ENCODE measurements at places on chromosomes 3 and 15.

- DNase-seq: no peak
Measured at GRCh38 chr3:58622892-58623291, 43.7 kb downstream of the FAM3D start.

DNA sequence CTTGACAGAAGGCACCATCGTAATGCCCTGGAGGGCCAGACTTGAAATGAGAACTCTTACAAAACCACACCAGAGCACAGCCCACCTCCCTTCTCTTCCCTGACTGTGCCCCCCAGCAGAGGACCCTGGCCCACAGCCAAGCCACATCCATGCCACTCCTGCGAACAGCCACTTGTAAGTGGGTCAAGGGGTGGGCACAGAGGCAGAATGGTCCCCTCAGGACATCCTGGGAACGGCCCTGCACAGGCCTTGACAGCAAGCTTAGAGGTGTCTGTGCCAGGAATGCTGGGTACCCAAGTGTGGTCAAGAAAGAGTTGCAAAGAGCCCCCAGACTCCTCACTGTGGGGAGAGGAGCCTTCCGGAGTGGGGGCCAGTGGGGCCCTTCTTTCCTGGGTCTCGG lies 33.3 kb downstream of the HCN4 start:
- DNase-seq: no peak

DNA sequence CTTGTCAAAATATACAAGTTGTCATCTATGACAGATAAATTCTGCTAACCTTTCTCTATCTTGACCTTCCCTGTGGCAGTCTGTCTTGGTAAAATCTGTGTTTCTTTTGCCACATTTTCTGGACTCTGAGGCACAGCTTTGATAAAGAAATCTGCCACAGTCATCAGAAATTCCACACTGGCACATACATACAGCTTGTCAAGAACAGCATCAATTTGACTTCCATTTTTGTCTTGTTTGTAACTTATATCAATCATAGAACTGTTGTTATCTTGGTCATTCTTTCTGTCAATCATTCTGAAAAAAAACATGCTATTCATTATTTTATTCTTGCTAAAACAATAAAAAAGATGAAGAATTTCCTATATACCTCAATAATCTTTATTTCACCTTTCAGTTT lies 130.8 kb downstream of the VPS13C start:
- DNase-seq: no peak

- DNase-seq: no peak
Measured at GRCh38 chr15:89749054-89749453, 2.0 kb downstream of the MESP1 start.

DNA sequence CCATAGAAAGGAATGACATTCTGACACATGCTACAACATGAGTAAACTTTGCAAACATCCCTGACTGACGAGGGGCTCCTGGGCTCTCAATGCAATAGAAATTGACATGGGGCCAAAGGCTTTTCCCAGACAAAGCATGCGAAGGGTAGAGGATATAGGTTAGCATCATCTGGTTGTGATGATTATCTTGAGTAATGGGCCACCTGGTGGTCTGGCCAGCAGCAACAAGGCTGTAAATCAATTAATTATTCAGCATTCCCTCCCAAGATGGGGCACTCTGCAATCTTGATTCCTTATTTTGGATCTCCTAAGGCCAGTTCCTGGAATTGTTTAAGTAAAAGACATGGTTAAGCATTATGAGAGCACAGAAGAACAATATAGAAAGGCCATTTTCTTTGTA lies 99.2 kb downstream of the AGBL1 start:
- no peak for DNase-seq

DNA sequence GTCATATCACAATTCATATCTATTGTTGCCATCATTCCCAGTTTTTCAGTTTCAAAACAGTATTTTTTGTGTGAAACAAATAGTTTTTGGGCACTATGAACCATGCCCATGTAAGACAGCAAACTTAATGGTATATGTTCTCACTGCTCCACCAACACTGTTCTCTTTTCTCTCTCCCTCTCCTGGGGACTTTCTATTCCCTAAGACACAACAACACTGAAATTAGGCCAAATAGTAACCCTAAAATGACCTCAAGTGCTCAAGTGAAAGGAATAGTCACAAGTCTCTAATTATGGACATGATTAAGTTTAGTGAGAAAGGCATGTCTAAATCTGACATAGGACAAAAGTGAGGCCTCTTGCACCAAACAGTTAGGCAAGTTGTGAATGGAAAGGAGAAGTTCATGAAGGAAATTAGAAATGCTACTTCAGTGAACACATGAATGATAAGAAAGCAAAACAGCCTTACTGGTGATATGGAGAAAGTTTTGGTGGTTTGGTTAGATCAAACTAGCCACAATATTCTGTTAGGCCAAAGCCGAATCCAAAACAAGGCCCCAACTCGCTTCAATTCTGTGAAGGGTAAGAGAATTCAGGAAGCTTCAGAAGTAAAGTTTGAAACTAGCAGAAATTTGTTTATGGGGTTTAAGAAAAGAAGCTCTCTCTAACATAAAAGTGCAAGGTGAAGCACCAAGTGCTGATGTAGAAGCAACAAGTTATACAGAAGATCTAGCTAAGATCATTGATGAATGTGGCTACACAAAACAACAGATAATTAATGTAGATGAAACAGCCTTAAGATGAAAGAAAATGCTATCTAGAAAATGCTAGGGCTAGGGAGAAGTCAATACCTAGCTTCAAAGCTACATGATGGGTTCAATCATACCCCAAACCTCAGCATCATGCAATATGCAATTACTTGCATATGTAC lies 104.2 kb downstream of the CBLB start:
- no peak for DNase-seq

DNA sequence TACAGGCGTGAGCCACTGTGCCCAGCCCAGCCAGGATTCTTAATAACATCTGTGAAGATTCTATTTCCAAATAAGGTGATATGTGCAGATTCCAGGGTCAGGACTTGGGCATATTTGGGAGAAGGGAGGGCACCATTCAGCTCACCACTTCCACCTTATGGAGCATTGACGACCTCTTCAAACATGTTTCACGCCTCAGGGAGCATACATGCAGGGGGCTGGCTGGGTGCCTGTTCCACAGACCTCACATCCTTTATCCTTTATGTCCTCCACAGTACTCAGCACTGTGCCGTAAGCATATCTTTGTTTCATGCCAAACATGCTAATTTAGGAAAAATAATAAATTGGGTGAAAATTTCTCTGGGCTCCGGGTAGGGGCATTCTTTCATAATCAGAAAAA lies 229.0 kb downstream of the THSD4 start:
- DNase-seq: no peak

DNA sequence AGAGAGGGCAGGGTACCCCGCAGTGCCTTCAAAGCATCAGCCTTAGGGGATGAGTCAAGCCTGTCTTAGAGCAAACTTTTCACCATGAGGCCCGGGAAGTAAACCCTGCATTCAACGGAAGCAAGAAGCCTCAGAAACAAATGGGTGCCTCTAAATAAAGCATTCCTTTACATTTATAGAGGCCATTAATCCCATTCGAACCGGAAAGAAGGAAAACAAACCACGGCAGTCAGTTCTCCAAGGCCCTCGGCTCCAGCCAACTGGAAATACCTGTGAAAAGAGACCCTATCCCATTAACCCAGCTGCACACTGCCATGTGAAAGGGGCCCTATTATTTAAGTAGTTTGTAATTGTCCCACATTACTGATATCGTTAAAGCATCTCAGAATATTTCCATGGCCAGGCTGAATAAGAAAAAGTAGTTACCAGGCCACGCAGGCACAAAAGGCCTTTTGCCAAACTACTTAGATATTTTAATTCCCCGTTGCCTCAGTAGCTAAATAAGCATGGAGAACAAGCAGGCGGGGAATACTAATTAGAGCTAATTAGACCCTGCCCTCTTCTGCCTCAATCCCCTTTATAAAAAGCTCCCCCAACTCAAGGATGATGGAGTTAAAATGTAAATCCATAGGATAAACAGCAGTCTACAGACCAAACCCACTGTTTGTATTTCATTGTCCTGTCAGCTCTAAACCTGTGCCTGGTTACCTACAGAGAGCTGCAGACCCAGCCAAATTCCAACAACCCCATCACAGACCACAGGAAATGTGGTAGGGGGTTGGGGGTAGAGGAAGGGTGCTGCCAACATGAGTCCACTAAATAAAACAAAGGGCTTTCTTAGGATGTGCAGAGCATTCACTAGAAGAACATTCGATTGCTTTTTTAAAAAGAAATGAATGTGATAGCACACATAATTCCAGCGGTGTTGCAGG lies 4.1 kb downstream of the ITGB5 start:
- DNase-seq: no peak

DNA sequence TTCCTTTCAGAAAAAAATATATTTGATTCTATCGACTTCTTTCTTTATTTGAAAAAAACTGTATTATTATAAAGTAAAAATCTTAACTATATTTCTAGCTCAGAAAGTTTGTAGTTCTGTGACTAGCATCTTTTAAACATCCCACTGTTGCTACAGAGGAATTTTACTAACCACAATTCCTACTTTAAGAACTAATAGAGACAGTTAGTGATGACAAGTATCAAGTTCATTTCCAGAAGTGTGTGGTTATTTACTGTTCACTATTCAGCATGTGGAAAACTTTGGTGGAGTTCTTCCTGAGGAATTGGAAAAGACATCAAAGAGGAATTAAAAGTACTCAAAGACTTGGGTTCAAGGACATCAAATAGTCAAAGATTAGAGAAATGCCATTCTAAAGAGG lies 524.1 kb upstream of the CBLB start:
- DNase-seq: no peak

- DNase-seq: no peak
Measured at GRCh38 chr3:56806407-56806806, 4.7 kb upstream of the ARHGEF3 start.

DNA sequence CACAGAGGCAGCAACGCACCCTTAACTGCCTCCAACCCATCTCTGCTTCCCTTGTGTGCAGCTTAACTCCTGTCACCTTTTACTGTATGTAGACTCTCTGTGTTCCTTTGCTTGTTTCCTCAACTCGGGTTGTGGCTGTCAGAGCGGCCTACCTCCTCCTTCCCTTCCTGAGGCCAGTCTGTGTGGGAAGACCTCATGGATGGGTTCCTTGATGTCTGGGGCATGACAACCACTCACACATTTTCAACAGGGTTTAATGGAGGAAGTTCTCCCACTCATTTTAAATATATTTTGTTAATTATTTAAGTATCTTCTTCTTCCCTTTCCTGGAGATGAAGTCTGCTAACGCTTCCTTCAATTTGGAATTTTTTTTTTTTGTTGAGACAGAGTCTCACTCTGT lies 1.8 kb upstream of the CSPG5 start:
- DNase-seq: no peak

GRCh38 chr15:80787316-80787715 lies 8.1 kb downstream of the CEMIP start:
- no peak for DNase-seq

DNA sequence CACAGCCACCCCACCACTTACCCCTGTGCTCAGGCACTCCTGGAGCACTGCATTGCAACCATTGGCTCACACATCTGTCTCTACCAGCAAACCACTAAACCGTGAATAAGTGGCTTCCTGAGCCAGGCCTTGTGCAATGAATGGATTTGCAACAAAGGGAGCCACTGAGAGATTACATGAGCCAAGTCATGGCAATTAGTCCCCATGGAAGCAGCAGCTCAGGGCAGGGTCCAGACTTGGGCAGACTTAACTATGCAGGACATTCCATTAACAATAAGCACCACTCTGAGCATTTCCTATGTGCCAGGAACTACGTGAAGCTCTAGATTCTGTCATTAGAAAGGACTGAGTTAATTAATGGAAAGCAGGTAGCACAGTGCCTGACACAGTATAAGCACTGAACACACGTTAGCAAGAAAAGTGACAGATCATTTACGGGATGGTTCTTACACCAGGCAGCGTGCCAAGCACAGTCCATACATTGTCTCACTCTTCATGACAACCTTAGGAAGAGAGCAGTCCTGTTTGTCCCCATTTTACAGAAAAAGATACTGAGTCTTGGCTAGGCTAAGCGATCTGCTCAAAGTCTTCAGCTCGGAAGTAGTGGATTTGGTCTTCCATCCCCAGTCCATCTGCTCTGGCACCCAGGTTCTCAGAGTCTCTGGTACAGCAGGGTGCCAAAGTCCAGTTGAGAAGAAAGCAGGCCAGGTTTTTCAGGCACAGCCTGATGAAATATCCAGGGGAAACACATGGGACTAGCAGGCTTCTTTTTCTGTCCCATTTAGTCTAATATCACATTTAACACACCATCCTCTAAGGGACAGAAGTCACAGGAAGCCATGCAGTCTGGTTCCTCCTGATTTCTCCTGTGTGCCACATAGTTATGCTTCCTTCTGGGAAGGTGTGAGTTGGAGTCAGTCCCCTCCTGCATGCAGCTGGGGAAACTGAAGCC lies 44.1 kb downstream of the LIPC start:
- no peak for DNase-seq

DNA sequence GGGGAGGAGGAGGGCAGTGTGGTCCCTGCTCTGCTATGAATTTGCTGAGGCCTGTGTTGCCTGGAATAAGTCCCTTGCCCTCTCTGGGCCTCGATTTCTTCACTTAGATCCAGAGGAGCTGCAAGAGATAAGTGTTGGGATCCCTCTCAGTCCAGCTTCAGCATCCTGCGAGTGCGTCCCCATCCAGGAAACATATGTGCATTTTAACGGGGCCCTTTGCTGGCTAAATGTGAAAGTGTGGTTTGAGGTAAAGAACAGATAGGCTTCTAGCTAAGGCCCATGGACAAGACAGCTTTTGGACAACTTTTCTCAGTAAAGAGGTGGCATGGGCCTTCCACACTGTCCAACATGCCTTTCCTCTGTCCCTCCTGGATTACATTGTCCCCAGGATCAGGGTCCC lies 26.5 kb downstream of the RPLP1 start:
- DNase-seq: no peak
